ENCODE measurements at places on chromosomes 5 and 9.

- no peak for DNase-seq
Observed at GRCh38 chr9:124384210-124384609, 31.0 kb downstream of the PSMB7 start.

GRCh38 chr9:70402213-70402612 is 12.2 kb downstream of the KLF9 start:
- DNase-seq: no peak

GRCh38 chr9:2469681-2470221 is 151.8 kb upstream of the VLDLR start:
- no peak for DNase-seq

DNA sequence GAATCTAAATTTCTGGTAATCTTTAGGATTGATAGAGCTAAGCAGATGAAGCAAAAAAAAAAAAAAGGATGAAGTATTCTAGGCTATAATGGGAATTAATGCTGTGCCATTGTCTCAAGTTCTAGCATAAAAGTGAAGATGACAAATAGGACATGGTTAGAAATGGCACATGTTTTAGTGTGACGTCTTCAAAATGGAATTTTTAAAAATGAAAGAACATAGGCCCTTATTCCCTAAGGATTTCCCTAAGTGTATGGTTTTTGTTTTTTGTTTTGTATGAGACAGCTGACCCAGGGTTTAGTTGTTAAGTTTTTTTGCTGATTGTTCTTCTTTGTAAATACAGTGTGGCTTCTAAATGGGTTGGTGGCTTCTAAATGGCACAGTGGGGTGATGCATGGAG is 7.1 kb downstream of the TLE4 start:
- DNase-seq: no peak

- DNase-seq: no peak
Observed at GRCh38 chr9:83466351-83466750, 71.8 kb downstream of the FRMD3 start.

DNA sequence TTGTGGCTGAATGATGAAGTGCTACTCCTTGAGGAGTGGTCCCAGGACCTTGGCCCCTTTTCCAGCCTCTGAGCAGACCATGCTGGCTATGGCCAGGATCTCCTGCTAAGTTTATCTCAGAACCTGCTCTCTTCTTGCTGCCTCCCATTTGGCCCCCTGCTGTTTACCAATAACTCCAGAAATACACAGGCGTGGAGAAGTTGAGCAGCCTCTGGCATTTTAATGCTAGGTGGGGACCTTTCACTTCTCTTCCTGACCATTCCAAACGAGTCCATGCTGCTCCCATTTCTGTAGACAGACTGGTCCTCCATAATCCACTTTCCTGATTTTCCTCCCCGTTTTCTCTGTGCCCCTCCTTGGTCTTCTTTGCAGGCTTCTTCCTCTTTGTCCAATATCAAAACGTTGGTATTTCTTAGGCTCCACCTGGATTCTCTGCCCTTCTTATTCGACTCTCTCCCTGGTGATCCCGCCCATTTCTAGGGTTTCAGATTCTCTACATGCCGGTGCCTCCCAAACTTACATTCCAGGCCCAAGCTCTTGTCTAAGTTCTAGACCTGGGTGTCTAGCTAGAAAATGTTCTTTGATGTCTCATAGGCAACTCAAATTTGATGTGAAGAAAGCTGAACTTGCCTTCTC is 33.4 kb upstream of the TNFAIP8 start:
- DNase-seq: no peak

GRCh38 chr5:14996997-14997396 is 125.4 kb upstream of the ANKH start:
- no peak for DNase-seq
